ENCODE measurements at places on chromosomes 16 and 17. TPM values are rescaled to one million over a fixed set of nuclear protein-coding genes. Genes with fewer than 3 reads are reported as not detected.
A peak's percentile ranks its signal among the peaks of the same experiment; 100 is the strongest.

DNA sequence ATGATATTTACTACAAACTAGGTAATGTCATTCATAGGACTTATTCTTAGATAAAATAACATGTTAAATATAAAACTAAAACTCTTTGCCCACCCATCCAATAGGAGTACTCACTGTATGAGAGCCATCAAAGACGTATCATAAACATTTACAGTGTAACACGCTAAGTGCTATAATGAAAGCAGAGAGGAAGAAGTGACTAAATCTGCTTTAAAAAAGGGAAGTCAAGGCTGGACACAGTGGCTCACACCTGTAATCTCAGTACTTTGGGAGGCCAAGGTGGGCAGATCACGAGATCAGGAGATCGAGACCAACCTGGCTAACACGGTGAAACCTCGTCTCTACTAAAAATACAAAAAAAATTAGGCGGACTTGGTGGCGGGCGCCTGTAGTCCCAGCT is 32.4 kb downstream of the SPAG9 start:
- DNase-seq = no peak

- DNase-seq = no peak
Observed at GRCh38 chr17:77924757-77925336, 33.7 kb upstream of the TNRC6C start.

- DNase-seq = peak; percentile 76
Observed at GRCh38 chr17:31858642-31859486, at the start of gene COPRS. TSS of gene COPRS (minus strand) at chr17:31859244. CDS start at chr17:31859199, 45 bp downstream.

- DNase-seq = no peak
Observed at GRCh38 chr16:31298958-31299357, 39.2 kb downstream of the ITGAM start.

DNA sequence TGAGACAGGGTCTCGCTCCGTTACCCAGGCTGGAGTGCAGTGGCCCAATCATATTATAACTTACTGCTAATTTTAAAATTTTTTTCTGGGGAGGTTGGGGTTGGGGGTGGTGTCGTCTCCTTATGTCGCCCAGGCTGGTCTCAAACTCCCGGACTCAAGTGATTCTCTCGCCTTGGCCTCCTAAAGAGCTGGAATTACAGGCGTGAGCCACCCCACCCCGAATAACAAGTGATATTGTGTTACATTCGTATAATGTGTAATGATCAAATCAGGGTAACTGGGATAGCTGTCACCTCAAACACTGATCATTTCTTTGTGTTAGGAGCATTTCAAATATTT is 16.2 kb upstream of the KPNA2 start:
- no peak for DNase-seq

- DNase-seq = no peak
Observed at GRCh38 chr16:88993166-88993761, 16.3 kb upstream of the CBFA2T3 start.

DNA sequence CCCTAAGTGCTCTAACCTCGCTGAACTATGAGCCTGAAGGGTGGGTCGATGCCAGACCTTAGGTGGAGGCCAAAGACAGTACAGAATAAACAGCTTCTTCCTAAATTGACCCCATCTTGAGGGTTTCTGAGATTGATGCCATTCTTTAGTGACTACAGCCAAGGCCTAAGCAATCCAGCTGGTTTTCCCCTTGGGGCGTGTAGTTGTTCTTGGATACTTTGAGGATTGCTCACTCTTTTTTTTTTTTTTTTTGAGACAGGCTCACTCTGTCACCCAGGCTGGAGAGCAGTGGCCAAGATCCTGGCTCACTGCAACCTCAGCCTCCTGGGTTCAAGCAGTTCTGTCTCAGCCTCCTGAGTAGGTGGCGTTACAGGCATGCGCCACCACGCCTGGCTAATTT is 2.0 kb downstream of the OVCA2 start:
- DNase-seq = no peak

DNA sequence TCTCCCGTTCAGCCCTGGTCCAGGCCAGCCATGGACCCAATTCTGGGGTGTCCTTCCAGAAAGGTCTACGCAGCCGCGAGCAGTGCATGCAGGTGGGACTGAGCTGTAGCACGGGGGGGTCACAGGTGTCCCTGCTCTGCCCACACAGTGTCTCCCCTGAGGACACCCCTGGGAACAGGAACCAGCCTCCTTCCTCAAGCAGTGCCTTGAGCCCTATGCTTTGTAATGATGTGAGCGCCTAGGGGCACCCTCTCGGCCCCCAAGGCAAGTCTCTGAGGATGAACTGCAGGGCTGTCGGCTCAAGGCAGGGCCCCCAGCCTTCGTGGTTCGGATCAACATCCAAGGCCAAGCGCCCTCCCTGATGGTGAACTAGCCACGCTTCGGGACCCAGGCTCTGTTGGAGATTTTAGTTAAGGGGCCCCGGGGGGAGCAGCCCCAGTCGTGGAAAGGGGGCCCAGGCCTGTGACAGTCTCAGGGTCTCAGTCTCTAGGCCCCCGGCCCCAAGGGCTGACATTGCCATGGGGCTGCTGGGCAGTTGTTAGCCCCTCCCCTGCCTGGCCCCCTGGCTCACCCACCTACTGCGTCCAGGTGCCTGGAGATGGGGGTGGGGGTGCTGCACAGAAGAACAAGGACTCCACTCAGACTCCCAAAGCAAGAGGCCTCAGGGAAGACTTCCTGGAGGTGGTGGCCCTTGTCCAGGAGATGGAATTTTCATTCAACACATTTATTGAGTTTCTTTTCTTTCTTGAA is 2.3 kb downstream of the IL17C start:
- DNase-seq = no peak

DNA sequence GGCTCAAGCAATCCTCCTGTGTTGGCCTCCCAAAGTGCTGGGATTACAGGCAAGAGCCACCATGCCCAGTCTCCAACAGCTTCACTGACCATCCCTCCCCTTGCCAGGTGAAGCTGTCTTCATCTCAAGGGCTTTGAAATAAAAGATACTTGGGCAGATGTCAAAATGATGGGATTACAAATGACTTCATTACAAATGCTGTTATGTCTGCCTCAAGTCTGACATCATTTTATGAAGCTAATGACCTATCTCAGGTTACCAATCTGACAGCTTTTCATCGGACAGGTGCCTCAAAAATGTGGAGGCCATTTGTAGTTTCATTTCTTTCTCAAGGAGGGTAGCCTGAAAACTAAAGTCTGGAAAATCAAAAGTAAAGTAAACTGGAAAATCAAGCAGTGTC is 323.7 kb upstream of the TBX2 start:
- DNase-seq = no peak

- no peak for DNase-seq
Observed at GRCh38 chr17:72332367-72332766, 211.5 kb downstream of the SOX9 start.

DNA sequence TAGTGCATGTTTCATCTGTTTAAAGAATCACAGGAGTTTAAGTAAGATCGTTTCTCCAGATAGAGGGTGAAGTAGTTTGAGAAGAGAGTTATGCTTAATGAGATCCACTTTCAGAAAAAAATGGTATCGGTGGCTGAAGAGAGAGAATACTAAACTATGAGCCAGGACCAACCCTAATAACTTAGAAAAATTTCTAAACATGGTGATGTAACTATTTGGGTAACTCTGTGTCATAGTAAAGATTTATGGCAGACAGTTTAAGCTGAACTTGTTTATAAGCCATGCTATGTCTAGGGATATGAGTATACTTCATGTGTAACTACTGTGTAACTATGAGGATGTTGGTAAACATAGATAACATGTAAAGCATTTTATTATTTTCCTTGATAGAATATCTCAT is 489.5 kb downstream of the KCNJ2 start:
- no peak for DNase-seq

DNA sequence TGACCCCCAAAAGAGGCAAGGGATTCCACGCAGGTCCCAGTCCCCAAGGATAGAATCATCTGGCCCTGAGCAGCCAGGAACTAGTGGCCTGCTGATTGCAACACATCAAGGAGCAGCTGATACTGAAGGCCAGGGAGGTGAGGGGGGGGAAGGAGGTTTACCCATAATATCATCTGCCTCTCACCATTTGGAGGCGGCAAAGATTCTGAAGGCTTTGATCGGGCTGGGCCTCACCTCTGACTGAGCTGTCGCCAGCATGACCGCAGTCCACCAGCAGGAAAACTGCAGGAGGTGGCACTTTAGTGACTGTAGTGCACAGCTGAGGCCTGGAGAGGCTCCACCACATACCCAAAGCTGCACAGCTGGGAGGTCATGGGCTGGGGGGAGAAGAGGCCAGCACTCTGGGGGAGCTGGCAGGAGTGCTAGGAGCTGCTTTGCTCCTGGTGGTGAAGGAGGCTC is 20.5 kb upstream of the ITGA3 start:
- DNase-seq = no peak

DNA sequence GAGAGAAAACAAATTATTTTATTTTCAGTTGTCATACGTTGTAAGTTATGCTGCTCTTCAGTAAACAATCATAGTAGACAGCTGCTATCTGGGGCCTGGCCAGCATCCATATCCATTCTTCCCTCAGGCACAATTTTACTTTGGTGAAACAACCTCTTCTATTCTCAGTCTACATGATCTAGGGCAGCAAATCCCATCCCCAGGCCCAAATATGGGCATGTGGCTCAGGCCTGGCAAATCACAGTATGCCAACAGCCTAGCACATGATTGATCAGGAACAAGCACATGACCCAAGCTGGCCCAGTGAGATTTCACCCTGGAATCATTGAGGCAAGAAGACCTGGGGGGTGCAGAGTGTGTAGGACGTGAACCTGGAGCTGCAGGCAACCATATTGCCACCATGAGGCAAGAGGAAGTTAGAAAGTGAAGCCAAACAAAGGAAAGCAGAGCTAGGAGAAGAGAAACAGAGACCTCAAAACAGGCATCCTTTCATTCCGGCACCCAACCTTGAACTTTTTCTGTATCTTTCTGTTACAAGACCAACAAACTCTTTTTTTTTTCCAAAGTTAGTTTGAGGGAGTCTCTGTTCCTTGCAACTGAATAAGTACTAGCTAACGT is 10.3 kb upstream of the ABCC12 start:
- DNase-seq = no peak

DNA sequence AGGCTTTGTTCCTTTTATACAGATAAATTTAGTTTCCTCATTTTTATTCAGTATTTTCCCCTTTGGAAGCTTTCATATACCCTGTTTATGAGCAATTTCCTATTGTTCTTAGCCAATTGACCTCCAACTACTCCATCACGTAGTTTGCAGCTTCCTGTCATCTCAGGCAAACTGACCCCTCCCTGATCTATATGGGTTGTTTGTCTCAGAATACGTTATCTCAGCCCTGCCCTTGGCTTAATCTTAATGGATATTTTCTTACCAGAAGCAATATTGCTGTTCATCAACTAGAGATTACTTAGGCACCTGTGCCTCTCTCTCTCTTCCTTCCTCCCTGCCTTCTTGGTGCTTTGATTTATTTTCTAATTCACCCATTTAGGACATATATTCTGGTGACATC is 81.2 kb downstream of the ZNF18 start:
- DNase-seq = no peak

DNA sequence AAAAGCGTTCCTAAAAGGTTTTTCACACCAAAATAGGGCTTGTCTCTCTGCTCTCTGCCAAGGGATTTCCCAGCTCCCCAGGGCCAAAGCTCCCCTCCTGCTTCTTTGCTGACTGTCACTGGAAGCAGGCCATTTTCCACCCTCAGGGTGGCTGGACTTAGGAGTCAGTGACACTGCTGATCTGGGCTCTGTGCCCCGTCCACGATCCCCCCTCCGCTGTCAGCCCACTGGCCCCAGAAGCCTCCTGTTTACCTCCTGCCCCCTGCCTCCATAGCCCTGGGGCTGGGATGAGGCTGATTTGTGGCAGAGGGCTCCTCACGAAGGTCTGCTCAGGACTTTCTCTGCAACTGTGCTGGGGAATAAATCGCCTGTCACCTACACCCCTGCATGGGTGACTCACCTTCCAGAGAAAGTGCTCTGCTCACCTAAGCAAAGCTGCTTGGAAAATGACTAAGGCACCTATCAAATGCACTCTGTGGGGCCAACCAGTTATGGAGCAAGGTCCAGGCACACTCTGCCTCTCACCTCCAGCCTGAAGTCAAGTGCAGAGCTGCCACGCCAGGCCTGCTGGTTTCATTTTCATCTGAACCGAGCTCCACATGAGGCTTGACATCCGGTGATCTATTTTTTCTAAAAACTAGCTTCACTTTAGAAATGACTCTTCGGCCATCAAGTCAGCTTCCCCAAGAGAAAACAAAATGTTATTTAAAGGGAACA is 4.9 kb downstream of the MAP3K14 start:
- DNase-seq = no peak

DNA sequence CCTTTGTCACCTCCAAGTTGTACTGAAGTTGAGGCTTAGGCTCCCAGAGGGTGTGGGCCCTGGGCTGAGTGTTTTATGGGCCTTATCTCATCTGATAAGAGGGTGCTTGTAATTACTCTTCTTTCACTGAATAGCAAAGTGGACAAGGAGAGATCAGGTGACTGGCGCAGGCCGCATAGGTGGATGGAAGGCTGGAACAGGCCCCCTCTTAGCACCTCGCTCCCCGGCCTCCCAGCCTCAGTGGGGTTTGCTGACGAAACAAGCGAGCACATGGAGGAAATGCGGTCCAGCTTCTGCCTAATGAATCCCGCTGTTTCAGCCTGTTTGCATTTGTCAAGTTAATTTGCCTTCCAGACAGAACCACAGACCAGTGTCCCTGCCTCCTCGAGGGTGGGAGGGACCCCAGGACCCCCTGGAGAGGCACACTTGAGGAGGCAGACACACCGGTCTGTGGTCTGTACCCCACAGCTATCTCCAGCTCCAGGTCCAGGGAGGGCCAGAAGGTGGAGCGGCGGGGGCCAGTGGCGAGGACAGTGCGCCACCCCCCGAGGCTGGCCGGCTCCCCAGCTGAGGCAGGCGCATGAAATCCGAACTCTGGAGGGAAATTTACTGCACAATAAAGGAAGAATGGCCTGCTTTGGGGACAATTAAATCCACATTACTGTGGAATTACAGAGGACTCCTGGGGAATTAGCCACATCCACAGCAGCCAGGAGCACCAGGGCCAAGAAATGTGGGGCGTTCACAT is 123.4 kb downstream of the NTN1 start:
- no peak for DNase-seq

- peak; percentile 31 for DNase-seq
Observed at GRCh38 chr16:23801378-23801777, 34.4 kb upstream of the PRKCB start.

GRCh38 chr17:46182961-46183360 is 10.3 kb downstream of the KANSL1 start:
- no peak for DNase-seq

GRCh38 chr17:48244121-48244711 is 136.7 kb downstream of the SNX11 start:
- DNase-seq = no peak

The RNF112 gene
- total RNA-seq = 4.8 TPM

The PLLP gene
- 1.1 TPM for total RNA-seq

The TMC7 gene
- total RNA-seq = 1.9 TPM

The GDPD1 gene
- 7.6 TPM for total RNA-seq

The TMEM92 gene
- 2.7 TPM for total RNA-seq

The PITPNM3 gene
- total RNA-seq = 1.9 TPM

The STX1B gene
- 5.9 TPM for total RNA-seq

The FAM20A gene
- 1.7 TPM for total RNA-seq

The CHRNE gene
- total RNA-seq = 1.7 TPM
